Gastrocnemius medialis (tissue), 4 donors: ENCODE measurements at places on chromosomes 2 and 18.

GRCh38 chr2:205484764-205485163 lies 197.5 kb upstream of the NRP2 start:
- no peak for DNase-seq

GRCh38 chr2:175903384-175903936 lies 98.6 kb downstream of the LNPK start:
- DNase-seq: no peak

DNA sequence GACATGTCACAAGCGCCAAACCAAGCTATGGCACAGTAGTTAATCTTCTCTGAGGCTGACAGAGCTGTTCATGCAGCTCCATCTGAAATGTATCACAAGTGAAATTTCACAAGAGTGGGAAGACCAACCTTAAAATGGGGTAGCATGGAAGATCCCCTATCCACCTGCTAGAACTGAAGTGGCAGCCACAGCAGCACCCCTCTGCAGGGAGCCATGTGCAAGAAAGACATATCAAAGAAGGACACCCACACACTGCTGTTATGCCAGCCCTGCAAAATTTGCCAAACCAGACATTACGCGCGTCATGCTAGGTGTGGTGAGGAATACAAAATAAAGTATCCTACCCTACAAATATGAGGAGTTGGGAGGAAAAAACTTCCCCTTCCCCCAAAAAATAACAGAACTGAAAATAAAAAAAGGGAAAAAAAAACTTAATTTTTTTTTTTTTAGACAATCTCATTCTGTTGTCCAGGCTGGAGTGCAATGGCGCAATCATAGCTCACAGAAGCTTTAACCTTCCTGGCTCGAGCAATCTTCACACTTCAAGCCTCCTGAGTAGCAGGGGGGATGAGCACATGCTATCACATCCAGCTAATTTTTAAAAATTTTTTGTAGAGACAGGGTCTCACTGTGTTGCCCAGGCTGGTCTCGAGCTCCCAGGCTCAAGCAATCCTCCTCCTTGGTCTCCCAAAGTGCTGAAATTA lies 76.2 kb downstream of the STK39 start:
- no peak for DNase-seq

GRCh38 chr2:59282374-59283057 lies 1041.4 kb upstream of the FANCL start:
- DNase-seq: no peak

DNA sequence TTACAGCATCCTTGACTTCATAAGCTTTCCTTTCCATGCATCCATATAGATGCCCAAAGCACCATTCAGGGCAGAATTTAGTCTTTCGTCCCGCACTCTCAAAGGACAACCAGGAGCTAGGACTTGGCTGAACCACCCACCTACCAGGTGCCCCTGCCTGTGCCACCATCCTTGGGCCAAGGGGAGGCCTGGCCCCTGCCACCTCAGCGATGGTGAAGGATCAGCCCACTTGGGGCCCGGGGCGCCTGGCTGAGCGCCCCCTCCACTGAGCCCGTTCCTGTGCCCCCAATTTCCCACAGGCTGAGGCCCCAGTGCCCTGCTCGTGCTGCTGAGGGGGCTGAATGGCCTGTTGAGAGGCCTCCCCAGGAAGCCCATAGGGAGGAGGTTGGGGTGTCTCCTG lies 33.3 kb upstream of the ALPP start:
- no peak for DNase-seq

DNA sequence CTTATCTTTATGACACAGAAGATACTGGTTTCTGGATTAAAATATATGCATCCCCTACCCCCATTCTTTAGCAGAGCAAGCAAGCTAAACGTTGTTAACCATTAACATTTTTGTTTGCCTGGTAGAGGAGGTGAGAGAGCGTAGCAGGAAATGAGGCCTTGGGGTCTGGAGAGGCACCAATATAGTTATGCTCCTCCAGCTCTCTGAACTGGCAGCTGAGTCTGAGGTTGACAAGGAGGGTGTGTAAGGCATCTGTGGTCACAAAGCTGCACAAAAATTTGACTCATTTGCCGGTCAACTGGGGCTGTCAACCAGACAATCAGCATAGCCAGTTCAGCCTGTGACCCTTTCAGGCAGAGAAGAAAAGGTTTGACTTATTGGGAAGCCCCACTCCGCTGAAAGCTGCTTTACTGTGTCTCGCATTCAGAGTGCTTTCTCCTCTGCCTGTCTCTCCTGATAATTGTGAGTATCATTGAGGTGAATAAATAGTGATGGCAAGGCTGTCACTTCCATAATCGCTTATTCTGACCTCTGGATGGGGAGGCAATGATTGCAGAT lies 647.5 kb upstream of the SETBP1 start:
- no peak for DNase-seq

- no peak for DNase-seq
These were observed 5.1 kb upstream of the STPG4 start for GRCh38 chr2:47160211-47160610.

- no peak for DNase-seq
These were observed 57.0 kb upstream of the HDAC4 start for GRCh38 chr2:239457586-239458445.

GRCh38 chr2:151862700-151863099 lies 34.5 kb upstream of the ARL5A start:
- DNase-seq: no peak
